Effector memory CD8-positive, alpha-beta T cell (primary cell): ENCODE measurements at places on chromosomes 7 and 10.

DNA sequence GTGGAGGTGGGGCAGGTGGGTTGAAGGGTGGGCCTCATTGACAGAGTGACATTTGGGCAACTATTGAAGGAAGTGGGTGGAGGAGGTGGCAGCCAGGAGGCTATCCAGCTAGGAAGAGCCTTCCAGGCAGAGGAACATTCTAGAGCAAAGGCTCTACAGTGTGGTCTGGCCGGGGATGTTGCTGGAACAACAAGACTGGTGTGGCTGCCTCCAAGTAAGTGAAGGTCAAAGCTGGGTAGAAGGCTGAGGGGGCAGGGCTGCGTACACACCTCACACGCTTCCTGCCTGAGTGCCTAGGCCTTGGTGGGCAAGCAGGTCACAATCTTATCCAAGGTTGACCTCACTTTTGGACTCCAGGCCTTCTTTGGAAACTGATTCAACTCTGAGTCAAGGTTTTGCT lies 6.6 kb downstream of the CPA1 start:
- no peak for DNase-seq

DNA sequence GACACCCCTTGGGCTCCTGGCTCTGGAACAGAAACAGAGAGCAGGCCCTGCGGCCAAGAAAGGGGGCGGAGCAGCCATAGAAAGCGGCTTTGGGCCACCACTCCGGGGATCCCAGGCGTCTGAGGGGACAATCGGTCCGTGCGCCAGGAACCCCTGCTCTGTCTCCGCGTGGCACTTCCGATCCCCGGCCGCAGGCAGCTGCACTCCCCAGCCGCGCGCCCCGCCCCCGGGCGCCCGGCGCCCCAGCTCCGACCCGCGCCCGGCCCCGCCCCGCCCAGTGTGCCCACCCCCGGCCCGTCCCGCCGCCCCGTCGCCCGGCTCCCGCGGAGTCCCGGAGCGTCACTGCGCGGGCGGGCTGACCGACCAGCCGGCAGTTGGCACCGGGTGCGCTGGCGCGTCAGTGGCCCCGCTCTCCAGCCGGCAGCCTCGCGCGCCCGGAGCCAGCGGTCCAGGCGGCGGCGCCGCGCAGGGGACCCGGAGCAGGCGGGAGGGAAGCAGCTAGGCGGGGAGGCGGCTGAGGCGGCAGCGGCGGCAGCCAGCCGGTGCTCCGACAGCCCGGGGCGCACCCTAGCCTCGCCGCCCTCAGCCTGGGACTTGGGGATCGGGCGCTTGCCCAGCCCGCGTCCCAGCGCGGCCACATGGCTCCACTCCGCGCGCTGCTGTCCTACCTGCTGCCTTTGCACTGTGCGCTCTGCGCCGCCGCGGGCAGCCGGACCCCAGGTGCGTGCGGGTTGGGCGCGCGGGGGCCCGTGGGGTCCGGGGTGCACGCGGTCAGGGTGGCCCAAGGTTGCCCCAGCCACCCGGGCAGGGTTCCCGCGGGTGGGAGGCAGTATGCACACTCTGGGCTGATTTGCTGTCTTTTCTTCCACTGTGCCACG lies at the start of gene ADAMTS14:
Gene ADAMTS14, plus strand, starts transcription at position 342 of the 878 bp plus-strand sequence. Its CDS starts 297 bp downstream, at position 639.
- DNase-seq: no peak

DNA sequence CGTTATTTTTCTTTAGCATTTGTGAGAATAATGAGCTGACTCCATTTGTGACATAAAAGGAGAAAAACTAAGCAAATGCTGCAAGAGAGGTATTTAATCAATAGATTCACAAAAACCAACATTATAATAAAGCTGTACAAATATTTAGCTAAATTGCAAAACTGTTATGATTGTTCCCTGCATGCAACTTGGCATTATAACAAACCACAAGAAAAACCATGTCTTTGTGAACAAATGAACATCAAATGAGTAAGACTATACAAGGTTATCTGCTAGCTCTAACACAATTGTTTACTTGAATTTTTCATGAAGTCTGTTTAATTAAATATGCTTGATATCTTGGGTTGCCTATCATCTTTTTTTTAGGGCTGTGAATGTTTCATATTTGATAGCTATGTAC lies 50.8 kb upstream of the PPP1R9A start:
- no peak for DNase-seq

DNA sequence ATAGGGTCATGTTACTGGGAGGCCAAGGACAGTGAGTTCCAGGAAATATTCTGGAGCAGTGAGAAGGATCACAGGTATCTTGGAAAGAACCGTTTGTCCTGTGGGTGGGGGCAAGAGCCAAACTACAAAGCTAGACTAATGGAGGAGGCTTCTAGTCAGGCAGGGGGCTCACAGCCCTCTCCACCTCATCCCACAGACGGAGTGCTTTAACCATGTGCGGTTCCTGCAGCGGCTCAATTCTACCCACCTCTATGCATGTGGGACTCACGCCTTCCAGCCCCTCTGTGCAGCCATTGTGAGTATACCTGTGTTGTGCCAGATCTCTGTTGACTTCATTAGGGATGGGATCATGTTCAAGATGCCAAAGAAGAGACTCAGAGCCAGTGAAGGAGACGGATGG lies 8.1 kb downstream of the SEMA4G start:
- DNase-seq: no peak

DNA sequence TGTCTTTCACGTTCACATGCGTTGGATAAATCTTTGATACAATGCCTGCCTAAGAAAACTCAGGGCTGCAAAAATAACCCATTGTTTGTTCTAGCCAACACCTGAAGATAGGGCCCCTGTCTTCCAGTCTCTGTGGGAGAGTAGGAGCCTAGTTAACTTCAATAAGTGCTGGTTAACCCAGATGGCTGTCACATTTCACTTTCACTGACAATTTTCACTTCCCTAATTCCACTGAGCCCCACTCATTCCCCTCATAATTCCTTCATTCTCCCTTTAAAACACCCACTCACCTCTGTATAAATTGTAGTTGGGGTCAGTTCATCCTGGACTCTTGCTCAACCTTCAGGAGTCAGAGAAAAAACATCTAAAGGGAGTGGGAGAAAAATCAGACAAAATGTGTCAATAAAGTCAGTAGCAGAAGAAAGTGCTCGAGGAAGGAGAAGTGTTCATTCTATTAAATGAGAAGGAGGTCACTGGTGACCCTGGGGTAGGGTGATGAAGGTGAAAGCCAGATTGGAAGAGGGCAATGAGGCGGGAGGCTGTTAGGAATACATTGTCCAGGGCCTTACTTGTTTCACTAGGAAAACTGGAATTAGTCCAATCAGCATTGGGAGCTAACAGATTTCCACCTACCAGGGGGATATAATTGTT lies 51.2 kb upstream of the ABI1 start:
- DNase-seq: no peak

DNA sequence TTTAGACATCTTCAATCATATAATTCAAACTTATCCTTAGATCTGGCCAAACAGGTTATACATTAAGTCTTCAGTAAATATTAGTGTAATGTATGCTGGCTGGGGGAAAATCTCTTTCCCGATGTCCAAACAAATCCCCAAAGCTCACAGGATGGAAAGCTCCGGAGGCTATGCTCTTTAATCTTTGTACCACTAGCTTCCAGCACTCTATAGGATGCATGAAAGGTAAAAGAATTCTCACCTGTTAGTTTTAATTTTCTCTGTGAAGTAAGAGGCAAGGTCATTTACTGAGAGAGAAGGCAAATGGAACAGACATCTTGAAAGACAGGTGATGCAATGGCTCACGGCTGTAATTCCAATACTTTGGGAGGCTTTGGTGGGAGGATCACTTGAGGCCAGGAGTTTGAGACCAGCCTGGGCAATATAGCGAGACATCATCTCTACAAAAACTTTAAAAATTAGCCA lies 99.8 kb upstream of the KIF5B start:
- no peak for DNase-seq

DNA sequence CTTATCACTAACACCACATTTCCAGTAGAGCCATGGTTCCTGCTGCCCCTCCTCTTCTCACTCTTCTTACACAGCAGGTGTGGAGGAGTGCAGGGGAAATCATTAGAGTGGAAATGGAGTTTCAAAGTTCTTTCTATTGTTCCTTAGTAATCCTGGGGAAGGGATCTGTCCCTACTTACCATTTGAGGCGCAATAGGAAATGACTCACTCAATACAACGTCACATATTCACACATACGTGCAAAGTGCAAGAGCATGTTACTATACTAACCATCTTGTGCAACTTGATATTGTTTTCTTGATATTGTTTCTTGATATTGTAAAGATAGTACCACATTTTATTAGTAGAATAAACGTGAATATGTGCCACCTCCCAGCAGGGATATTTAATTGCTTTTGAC lies 1010.2 kb downstream of the DNAJB9 start:
- DNase-seq: no peak
